Erythroblast (primary cell): ENCODE measurements at places on chromosomes 16 and 17.
A peak's percentile ranks its signal among the peaks of the same experiment; 100 is the strongest.

GRCh38 chr16:86342161-86342834, 168.0 kb upstream of the FOXF1 start:
- no peak for DNase-seq

GRCh38 chr17:72460711-72461110, 339.9 kb downstream of the SOX9 start:
- DNase-seq = no peak

DNA sequence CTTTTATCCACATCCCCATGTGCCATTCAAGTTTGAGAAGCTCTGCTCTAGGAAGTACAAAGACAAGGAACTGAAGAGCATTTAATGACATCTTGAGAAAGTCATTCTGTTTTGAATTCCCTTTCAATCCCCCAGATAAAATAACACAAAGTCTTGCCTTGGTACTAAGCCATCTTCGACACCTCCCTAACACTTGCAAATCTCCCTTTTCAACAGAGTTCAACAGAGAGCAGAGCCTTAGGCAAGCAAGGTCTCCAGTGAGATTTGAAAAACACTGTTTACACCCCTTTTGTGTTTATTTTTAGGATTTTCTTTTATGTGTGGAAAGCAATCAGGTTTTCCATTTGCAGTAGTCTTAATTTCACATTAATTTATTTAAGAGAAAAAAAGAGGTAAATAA, 13.6 kb downstream of the TOX3 start:
- DNase-seq = no peak

DNA sequence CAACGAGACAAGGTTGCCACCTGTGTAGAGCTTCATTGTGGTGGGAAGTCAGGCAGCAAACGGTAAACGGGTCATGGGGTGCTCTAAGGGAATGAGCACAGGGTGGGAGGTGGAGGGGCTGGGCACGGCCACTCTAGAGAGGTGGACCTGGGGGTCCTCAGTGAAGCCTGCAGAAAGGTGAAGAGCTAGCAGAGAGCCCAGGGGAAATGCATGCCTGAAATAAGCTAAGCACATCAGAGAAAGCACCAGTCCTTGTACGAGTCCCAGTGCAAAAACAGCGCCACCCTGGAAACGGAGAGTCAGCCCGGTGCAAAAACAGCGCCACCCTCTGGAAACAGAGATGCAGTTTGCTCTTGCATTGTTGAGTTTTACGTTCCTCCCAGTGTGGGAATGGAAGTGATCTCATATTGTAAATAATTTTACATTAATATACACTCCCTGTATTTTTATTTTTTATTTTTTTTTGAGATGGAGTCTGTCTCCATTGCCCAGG, 65.0 kb downstream of the TBC1D16 start:
- DNase-seq = peak; percentile 71

DNA sequence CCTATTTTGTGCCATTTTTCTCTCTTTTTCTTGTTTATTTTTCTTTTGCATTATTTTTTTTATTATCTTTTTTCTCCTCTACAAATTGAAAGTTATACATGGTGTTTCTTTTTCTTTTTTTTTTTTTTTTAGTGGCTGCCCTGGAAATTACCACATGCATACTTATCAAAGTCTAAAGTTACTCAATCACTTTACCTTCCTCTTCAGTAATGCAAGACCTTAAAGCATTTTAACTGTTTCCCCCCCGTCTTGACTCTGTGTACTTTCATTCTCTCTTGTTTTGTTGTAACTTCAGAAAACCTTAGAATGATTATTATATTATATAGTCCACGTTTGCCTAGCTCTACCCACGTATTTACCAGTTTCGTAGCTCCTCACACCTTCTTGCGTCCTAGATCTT, 33.3 kb upstream of the SMPD3 start:
- no peak for DNase-seq

DNA sequence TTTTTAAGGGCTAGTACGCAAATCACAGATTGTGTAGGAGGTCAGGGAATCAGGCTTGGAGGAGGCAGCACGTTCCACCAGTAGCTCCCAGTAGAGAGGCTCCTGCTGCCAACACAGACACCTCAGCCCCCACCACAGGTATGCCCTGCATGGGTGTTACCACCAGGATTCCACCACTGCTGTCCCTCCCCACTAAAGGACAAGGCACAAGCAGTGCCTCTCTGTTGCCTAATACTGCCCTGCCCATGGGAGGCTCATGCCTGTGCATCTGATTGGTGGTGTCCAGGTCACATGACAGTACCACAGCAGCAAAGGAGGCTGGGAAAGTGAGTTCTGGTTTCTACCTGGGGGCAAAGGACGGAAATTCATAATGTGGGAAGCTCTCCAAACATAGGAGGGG, 33.6 kb upstream of the CACNG4 start:
- DNase-seq = peak; percentile 5

DNA sequence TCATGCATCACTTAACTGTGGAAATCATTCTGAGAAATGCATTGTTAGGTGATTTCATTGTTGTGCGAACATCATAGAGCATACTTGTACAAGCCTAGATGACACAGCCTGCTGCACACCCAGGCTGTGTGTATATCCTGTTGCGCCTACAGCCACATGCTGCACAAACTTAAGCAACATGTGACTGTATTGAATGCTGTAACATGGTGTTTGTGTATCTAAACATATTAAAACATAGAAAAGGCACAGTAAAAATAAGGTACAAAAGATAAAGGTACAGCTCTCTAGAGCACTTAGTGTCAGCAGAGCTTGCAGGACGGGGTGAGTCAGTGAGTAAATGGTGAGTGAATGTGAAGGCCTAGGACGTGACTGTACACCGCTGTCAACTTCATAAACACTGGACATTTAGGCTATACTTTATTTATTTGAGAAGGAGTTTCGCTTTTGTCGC, 11.9 kb downstream of the FOXK2 start:
- no peak for DNase-seq

DNA sequence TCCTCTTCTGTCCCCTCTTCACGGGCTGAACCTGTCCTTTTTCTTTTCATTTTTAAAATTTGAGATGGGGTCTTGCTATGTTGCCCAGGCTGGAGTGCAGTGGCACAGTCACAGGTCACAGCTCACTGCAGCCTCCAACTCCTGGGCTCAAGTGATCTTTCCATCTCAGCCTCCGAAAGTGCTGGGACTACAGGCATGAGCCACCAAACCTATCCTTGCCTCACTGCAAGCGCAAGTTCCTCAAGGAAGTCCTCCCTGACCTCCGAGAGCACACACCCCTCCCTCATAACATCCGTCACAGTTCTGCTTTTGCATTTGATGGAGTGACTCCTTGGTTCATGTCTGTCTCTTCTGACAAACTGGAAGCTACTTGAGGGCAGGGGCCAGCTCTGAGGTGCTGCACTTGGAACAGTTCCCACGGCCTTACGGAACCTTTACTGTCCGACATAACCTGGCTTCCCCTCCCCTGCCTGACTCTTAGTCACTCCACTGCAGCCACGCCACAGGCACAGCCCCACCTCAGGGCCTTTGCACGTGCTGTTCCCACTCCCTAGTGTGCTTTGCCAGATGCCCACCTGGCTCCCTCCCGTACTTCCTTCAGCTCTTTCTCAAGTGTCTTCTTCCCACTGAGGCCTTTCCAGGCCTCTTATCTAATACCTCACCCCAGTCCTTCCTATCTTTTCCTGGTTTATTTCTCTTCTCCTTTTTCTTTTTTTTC, 4.4 kb downstream of the TBX6 start:
- no peak for DNase-seq

GRCh38 chr16:12433691-12434390, 369.8 kb downstream of the CPPED1 start:
- DNase-seq = no peak

DNA sequence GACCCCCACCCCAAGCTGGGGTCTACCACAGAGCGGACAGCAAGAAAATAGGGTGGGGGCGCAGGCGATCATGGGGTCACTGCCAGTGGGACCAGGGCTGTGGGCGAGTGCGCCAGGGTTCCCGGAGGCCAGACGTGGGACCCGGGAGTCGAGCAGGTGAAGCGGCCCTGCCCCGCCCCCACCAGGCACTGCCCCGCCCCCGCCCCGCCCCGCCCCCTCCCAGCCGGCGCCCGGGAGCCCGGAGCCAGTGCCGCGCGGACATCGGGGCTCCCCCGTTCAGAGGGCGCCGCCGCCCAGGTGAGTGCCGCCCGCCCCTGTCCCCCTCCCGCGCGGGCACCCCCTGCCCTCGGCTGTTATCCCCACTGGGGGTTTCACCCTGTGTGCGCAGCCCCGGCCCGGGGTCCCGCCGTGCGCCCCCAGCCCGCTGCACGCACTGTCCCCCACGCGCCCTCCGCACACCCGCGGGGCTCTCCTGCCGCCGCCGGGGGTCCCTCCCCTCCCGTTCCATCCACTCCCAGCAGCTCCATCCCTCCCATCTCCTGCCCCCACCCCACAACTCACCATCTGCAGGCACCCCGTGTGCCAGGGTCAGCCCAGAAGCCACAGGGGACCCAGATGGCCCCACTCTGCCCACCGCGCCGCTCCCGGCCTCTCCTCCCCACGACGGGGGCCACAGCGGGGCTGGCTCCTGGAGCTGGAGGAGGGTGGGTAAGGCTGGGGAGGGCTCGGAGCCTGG, at the start of gene SSTR5:
Gene SSTR5, plus strand, starts transcription at position 222 of the 736 bp plus-strand sequence. CDS start 6,122 bp downstream, outside the sequence.
- DNase-seq = no peak

DNA sequence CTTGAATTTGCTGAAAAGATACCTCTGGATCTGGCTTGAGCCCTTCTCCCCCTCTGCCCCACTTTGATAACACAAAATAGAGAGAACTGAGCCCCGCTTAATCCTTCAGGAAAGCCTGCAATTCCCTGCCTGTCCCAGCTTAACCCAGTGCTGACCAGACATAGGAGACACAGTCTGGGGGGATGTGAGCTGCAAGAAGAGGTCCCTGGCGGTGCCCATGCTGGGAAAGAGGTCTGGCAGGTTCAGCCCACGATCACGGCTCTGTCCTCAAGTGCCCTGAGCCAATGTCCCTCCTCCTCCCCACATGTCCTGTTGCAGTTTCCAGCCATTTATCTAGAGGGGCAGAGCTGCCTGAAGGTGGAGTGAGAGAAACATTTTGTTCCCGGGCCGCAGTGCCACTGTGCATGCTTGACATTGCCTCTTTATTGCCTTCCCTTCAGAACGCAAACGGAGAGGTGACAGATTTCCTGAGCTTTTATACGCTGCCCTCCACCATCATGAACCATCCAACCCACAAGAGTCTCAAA, 29.0 kb downstream of the PLCD3 start:
- no peak for DNase-seq

- DNase-seq = no peak
These were observed 275.8 kb upstream of the MAF start for GRCh38 chr16:79876332-79876730.

DNA sequence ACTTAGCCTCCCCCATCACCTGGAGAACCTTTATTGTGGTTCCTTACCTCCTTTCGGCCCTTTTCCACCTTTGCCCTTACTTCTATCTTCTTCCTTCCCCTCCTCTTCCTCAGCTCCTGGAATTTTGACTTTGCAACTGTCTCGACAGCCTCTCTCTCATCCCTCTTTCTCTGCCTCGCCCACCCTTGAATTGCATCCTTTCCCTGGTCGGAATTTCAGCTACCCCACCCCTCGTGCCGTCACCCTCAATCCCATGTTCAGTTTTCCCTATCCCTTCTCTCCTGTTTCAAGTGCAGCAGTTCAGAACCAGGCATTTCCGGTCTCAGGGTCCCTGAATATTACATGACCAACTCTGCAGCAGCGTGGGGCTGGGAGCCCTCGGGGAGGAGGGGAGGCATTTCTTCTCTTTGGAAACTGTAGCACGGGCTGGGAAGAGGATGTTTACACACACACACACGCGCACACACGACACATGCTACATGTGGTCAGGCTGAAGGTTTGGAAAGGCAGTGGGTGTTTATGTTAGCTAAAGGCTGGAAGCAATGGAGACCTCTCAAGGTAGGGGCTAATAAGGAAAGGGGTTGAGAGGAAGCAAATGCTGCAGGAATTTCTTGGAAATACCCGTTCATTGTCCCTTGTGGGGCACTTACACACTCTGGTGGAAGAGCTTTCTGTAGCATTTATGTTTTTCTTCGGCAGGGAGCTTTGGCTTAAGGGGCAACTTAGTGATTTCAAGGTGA, 971 bp downstream of the MINK1 start:
- DNase-seq = peak; percentile 46

- no peak for DNase-seq
These were observed 11.5 kb upstream of the HYDIN start for GRCh38 chr16:71242036-71242435.

DNA sequence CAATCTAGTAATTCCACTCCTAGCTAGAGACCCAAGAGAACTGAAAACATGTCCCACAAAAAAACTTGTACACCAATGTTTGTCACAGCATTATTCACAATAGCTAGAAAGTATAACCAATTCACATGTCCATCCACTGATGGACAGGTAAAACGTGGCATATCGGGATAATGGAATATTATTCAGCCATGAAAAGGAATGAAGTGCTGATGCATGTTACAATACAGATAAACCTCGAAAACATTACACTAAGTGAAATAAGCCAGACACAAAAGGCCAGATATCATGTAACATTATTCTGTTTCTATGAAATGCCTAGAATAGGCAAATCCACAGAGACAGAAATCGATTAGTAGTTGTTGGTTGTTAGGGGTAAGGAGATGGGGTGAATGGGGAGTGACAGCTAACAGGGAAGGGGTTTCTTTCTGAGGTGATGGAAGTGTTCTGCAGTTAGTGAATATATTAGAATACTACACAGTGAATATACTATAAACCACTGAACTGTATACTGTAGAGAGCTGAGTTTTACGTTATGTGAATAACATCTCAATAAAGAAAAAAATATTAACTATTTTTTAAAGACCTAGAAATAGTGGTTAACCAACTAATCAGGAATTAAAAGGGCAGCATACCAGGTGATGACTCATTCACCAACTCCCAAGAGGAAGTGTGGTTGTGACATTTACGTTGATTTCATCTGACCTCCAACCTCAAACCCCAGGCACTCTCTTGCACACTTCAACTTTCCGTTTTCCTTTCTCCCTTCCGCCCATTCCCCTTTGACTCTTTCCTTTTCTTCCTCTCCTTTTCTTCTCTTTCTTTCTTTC, 48.6 kb downstream of the GAS7 start:
- DNase-seq = no peak

GRCh38 chr17:50666316-50666715, 31.6 kb downstream of the ABCC3 start:
- DNase-seq = no peak

DNA sequence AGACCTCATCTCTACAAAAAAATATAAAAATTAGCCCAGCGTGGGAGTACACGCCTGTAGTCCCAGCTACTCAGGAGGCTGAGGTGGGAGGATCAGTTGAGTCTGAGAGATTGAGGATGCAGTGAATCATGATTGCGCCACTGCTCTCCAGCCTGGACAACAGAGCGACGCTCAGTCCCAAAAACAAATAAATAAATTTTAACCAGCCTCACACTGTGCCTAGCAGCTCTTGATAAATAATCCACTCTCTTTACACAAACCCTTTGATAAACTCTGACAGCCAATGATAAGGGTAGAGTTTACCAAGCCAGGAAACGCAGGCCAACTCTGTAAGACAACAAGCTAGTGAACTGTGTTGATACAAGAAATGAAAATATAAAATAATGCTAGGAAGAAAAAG, 32.7 kb downstream of the LITAF start:
- no peak for DNase-seq

DNA sequence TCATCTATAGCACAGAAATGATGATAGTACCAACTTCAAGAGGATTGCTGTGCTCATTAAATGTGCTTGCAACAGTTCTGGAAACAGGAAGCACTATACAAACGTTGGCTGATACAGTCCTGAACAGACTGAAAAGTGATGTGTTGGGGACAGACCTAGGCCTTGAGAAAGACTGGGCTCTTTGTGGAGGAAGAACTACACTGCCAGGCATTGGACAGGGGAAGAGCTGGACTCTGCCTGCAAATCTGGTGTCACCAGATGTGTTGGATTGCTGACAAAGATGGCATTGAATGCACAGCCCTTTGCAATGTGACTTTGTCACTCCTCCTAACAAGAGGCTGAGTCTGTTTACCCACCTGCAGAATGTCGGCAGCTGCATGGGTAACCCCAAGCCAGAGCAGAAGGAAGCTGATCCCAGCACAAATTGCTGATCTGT, 12.4 kb upstream of the ST6GALNAC2 start:
- DNase-seq = no peak
